Central memory CD8-positive, alpha-beta T cell (primary cell): ENCODE measurements at places on chromosomes 16 and 17.

DNA sequence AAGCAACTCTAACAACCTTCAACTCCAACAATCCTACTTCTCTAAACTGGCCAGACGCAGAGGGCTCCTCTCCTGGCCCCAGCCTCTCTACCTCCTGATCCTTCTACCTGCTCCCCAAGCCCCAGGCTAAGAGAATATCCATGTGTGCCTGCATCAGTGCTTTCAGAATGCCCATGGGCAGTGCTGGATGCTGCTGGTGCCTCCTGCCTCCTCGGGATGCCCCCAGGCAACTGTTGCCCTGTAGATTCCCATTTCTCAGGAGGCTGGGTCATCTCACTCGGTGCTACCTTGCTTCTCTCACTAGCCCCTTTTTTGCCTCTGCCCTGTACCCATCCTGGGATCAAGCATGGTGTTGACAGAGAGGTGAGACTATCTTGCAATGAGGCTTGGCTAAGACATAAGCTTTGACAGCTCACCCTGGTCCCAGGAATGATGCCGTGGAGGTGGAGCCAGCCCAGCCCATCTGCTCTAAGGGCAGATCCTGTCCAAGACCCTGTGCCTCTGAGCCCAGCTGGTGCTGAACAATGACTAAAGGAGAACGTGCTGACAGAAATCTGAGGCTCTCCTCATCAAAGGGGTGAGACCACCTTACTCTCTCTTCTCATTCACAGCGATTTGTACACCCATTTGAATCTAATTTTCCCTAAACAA, 19.4 kb upstream of the SUPT4H1 start:
- DNase-seq, result no peak
- no peaks in the 10 kb centered on the region for H3K27me3 ChIP-seq

GRCh38 chr17:10042589-10043244, 137.6 kb upstream of the RCVRN start:
- peaks cover 5% of the 10 kb centered on the region for H3K36me3 ChIP-seq
- DNase-seq, result no peak
- H3K4me3 ChIP-seq, result no peak overlapping the region

DNA sequence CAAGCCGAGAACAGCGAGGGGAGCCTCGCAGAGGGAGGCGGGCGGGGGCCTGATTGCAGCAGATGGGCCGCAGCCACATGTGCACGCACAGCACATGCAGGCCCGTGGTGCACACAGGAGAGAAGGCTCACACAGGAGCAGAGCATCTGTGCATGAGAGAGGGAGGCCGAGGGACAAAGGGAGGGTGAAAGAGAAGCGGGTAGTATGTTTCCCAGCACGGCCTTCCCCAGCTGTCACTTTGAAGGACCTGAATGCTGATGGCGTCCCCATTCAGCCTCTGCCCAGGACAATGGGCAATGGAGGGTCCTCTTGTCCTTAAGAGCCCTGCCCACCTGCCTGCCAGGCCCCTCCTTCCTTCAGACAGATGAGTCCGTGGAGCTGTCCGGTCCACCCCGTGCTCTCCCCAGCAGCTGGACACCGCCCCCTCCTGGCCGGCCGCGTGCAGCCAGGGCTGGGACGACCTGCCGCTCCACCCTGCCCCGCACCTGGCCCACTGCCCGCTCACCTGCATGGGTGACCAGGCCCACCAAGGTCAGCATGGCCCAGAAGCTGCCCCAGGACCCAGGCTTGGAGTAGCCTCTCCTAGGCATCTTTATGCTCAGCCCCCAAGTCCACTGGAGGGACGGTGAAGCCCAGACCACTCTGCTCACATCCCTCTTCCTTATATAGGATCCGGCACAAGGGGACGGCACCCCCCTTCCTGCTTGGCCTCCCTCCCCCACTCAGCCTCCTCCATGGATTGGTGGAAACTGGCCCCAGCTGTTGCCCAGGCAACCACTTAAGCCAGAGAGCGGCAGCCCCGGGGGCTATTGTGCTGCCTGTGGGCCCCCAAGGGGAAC, at the start of gene BTBD17:
TSS of gene BTBD17 (minus strand) at position 639 of the 839 bp plus-strand sequence. CDS start at position 590, 49 bp downstream.
- peaks cover 38% of the 10 kb centered on the region for H3K27me3 ChIP-seq
- H3K36me3 ChIP-seq, result peaks cover 3% of the 10 kb centered on the region
- H3K27ac ChIP-seq, result no peak within 1 kb of the TSS
- no peak within 1 kb of the TSS for H3K4me3 ChIP-seq
- H3K4me1 ChIP-seq, result no peaks in the 10 kb centered on the region
- no peak for DNase-seq

GRCh38 chr16:35797811-35798210, 2338.4 kb downstream of the TP53TG3F start:
- H3K4me1 ChIP-seq, result no peaks in the 10 kb centered on the region
- no peak for DNase-seq
- H3K36me3 ChIP-seq, result no peaks in the 10 kb centered on the region
- no peak overlapping the region for H3K4me3 ChIP-seq
- H3K27ac ChIP-seq, result no peak overlapping the region
- H3K27me3 ChIP-seq, result no peaks in the 10 kb centered on the region

DNA sequence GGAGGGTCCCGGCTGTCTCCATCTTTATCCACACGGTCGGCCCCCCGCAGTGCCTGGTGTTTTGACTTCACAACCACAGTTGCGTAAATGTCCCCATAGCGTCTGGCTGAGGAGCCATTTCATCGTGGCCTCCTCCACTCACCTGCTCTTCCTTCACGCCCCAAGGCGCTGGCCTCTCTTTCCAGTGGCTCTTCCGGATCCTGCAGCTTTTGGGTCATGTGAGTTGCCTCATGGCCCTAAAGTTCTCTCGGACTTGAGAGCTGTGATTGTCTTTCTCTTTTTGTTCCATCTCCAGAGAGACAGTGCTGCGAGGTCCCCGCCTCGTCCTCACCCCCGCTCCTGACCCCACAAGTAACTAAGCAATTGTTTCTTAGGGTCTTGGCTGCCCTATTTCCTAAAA, 22.7 kb downstream of the FLYWCH1 start:
- H3K4me3 ChIP-seq, result no peak overlapping the region
- DNase-seq, result no peak
- no peaks in the 10 kb centered on the region for H3K27me3 ChIP-seq
- H3K27ac ChIP-seq, result no peak overlapping the region
- H3K4me1 ChIP-seq, result no peaks in the 10 kb centered on the region

- no peak overlapping the region for H3K27ac ChIP-seq
- peaks cover 1% of the 10 kb centered on the region for H3K36me3 ChIP-seq
- no peak overlapping the region for H3K4me3 ChIP-seq
- H3K27me3 ChIP-seq, result peaks cover 21% of the 10 kb centered on the region
- no peak for DNase-seq
Measured at GRCh38 chr16:86322806-86323205, 187.5 kb upstream of the FOXF1 start.

- H3K4me3 ChIP-seq, result no peak overlapping the region
- no peaks in the 10 kb centered on the region for H3K4me1 ChIP-seq
- H3K27ac ChIP-seq, result no peak overlapping the region
Measured at GRCh38 chr17:57032343-57032742, 52.7 kb upstream of the AKAP1 start.

GRCh38 chr17:57874434-57875289, 24.8 kb upstream of the MRPS23 start:
- H3K36me3 ChIP-seq, result peaks cover 3% of the 10 kb centered on the region
- H3K27ac ChIP-seq, result no peak overlapping the region
- peaks cover 70% of the 10 kb centered on the region for H3K27me3 ChIP-seq
- H3K4me1 ChIP-seq, result no peaks in the 10 kb centered on the region
- no peak for DNase-seq

DNA sequence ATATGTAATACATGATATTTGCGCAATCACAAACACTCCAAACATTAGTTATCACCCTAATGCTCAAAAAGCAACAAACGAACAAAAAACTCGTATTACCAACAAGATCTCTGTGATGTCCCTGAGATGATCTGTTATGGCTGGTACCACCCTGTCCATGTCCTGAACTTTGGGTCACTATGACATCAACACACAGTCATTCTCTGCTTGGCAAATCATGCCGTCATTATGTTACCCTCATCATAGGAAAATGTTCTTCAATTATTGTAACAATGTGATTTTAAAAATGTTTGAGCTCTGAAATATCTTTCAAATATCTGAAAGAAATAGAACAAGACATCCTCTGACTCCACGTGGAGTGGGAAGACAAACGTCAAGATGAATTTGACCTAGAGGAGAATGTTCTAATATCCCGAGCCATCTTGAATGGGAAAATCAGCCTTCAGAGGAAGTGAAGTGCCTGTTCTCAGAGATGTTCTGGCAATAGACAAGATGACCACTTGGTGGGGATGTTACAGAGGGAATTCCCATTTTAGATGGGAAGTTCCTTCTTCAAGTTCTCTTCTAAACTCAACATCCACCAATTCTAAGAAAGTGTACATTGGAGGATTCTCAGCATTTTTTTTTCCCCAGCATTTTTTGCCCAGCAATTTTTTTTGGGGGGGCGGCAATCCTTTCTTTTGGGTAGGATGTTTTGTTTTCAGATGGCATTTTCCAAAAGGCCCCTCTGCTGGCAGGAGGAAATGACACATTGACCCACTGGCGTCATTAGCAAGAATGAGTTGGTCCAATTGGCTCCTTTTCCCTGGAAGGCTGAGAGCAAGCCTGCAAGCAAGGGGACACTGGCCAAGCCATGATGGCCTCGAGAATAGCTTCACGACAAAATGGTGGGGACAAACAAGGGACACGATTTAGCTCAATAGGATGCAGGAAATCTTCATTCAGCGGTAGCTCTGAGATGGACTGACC, 3.7 kb upstream of the HSD17B2 start:
- no peak overlapping the region for H3K27ac ChIP-seq
- no peak for DNase-seq
- H3K4me1 ChIP-seq, result no peaks in the 10 kb centered on the region
- H3K4me3 ChIP-seq, result no peak overlapping the region
- H3K27me3 ChIP-seq, result peaks cover 30% of the 10 kb centered on the region

GRCh38 chr17:26773189-26774188, 520.4 kb upstream of the WSB1 start:
- no peak overlapping the region for H3K4me3 ChIP-seq
- no peaks in the 10 kb centered on the region for H3K27me3 ChIP-seq
- H3K36me3 ChIP-seq, result peaks cover 2% of the 10 kb centered on the region
- no peak overlapping the region for H3K27ac ChIP-seq

GRCh38 chr16:82044585-82044911, 9.5 kb downstream of the HSD17B2 start:
- no peaks in the 10 kb centered on the region for H3K4me1 ChIP-seq
- H3K4me3 ChIP-seq, result no peak overlapping the region
- DNase-seq, result no peak

- H3K27ac ChIP-seq, result peak overlapping the region; percentile 47
- H3K27me3 ChIP-seq, result no peaks in the 10 kb centered on the region
- H3K4me1 ChIP-seq, result peaks cover 23% of the 10 kb centered on the region
- DNase-seq, result no peak
- H3K36me3 ChIP-seq, result peaks cover 21% of the 10 kb centered on the region
Measured at GRCh38 chr16:10965440-10966061, 21.2 kb downstream of the CLEC16A start.

GRCh38 chr17:11324846-11325420, 83.9 kb downstream of the SHISA6 start:
- H3K27ac ChIP-seq, result no peak overlapping the region
- no peaks in the 10 kb centered on the region for H3K4me1 ChIP-seq
- peaks cover 9% of the 10 kb centered on the region for H3K27me3 ChIP-seq
- no peak for DNase-seq
- no peak overlapping the region for H3K4me3 ChIP-seq

GRCh38 chr16:85172455-85173145, 60.3 kb upstream of the CIBAR2 start:
- peaks cover 79% of the 10 kb centered on the region for H3K27me3 ChIP-seq
- H3K27ac ChIP-seq, result no peak overlapping the region
- H3K36me3 ChIP-seq, result peaks cover 3% of the 10 kb centered on the region
- DNase-seq, result no peak

- peak overlapping the region; percentile 70 for H3K4me3 ChIP-seq
- peaks cover 4% of the 10 kb centered on the region for H3K36me3 ChIP-seq
- no peaks in the 10 kb centered on the region for H3K27me3 ChIP-seq
- H3K27ac ChIP-seq, result no peak overlapping the region
- H3K4me1 ChIP-seq, result peaks cover 36% of the 10 kb centered on the region
- no peak for DNase-seq
Measured at GRCh38 chr17:42179335-42179734, 1.6 kb downstream of the KCNH4 start.

DNA sequence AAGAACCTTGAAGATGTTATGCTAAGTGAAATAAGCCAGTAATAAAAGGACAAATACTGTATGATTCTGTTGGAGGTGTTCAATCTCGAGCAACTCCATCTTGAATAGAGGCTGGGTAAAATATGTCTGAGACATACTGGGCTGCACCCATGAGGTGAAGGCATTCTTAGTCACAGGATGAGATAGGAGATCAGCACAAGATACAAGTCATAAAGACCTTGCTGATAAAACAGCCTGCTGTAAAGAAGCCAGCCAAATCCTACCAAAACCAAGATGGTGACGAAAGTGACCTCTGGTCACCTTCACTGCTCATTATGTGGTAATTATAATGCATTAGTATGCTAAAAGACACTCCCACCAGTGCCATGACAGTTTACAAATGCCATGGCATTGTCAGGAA, 98.1 kb downstream of the RGS9 start:
- DNase-seq, result no peak
- peaks cover 2% of the 10 kb centered on the region for H3K36me3 ChIP-seq
- H3K27me3 ChIP-seq, result no peaks in the 10 kb centered on the region
- H3K4me3 ChIP-seq, result no peak overlapping the region
- H3K27ac ChIP-seq, result no peak overlapping the region
- H3K4me1 ChIP-seq, result peaks cover 8% of the 10 kb centered on the region

DNA sequence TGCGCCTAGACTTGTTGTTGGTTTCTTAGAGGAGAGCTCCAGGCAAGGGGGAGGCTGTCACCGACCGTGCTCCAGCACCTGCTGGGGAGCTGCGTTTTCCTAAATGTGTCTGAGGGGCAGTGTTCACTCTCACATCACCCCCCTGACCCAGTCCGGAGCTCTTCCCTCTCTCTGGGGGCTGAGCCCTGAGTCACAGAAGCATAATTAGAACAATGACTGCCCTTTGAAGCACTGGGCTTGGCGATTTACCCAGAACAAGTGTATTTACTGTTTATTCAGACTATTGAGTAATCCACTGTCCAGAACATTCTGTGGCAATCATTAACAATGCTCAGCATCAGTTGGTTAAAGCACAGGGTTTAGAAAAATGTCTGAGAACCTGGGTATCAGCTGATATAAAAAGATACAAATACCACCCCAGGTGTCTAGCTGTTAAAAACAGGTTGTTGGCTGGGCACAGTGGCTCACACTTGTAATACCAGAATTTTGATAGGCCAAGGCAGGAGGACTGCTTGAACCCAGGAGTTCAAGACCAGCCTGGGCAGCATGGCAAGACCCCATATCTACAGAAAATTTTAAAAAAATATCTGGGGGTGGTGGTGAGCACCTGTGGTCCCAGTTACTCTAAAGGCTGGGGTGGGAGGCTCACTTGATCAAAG, 8.1 kb downstream of the CES4A start:
- H3K36me3 ChIP-seq, result no peaks in the 10 kb centered on the region
- no peaks in the 10 kb centered on the region for H3K27me3 ChIP-seq
- peaks cover 8% of the 10 kb centered on the region for H3K4me1 ChIP-seq
- no peak overlapping the region for H3K27ac ChIP-seq
- H3K4me3 ChIP-seq, result no peak overlapping the region
